Omental fat pad (tissue), 4 donors: ENCODE measurements at places on chromosomes 4 and X.

GRCh38 chr4:129455482-129455881 is 359.5 kb downstream of the C4orf33 start:
- DNase-seq, result no peak

- DNase-seq, result no peak
Observed at GRCh38 chrX:153863251-153863991, 22.6 kb downstream of the L1CAM start.

DNA sequence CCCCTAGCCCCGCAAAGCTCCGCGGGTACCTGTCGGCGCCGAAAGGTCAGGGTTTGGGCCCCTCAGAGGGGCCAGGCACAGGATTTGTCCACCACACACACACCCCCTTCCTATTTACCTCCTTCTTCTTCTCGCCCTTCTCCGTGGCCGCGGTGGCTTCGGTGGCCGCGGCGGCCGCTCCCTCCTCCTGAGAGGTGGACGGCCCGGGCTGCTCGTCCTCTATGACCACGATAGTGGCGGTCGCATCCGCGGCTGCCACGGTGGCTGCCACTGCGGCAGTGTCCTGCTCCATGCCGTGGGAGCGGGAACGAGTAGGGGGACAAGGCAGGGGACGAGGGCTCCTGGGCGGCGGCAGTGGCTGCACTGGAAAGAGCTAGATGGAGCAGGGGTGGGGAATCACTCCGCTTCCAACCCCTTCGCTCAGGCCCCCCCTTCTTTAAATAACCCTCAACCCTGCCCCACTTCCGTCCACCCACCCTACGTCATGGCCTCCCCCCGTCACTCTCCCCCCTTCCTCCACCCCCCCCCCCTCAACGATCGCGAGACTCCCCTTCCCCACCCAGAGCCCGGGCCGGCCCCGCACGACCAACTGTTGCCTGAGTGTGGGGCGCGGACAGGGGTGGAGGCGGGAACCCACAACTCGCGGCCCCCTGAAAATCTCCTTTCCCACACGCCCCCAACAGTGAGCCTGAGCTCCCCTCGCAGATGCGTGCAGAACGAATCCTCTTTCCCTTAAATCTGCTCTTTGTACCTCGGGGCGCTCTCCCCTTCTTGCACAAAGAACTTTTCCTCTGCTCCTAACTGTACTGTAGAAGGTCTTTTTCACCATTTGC is at the start of gene SMARCA1:
SMARCA1 (minus strand) TSS at position 412 of the 833 bp plus-strand sequence; CDS start at position 292, 120 bp downstream.
- no peak for DNase-seq

GRCh38 chr4:76219299-76220055 is 5.9 kb upstream of the SCARB2 start:
- no peak for DNase-seq

DNA sequence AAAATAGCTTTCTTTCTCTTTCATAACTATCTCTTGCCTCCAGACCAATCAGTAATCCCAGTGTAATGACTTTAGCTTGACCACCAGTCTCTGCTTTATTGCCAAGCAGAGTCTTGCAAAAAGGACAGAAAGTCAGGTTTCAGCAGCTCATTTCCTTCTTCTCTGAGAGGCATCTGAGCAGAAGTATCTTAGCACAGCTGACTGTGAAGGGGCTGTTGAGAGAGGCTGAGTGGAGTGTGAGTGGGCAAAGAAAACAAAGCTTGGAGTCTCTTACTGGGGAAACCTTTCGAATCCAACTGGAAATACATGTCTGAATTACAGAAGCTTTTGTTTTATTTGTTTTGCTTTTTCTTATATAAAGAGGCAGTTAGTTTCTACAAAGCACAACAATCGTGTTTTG is 170.3 kb upstream of the IGFBP7 start:
- DNase-seq, result no peak
